ENCODE measurements at places on chromosomes 2 and 18.

DNA sequence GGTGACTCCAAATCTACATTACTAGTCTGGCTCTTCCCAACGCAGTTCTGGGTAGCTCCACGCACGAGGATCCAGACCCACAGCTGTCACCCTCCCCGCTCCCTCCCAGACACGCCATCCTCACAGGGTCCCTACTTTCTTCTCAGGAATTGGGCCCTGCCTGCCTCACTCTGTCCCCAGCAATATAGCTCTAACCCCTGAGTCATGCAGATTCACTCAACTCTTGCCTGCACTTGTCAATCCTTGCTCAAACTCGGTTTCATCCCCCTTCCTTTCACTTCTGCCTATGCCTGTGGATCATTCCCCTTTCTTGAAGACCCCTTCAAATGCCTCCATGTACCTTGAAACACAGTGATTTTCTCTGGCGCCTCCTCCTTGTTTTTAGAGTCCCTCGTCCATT is 5.0 kb downstream of the ST8SIA5 start:
- no peak for DNase-seq

DNA sequence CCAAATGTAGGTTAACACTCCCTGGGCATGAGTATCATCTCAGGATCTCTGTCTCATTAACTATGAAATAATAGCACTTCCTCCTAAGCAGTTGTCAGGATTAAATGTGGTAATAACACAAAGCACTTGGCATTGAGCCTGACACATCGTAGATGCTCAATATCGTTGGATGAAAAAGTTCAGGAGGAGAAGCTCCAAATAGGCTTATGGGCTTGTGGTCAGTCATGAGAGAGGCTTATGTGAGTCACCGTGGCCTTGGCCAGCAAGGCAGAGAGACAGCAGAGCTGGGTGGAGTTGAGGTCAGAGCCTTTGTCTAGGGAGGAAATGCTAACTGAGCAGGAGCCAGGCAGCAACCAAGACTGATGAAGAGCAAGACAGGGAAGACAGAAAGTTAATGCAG is 68.3 kb upstream of the PPM1B start:
- peak; percentile 26 for DNase-seq

GRCh38 chr2:196801674-196802261 is 2.3 kb upstream of the GTF3C3 start:
- DNase-seq = no peak

GRCh38 chr2:101038455-101039255 is 36.6 kb downstream of the RPL31 start:
- DNase-seq = peak; percentile 3

DNA sequence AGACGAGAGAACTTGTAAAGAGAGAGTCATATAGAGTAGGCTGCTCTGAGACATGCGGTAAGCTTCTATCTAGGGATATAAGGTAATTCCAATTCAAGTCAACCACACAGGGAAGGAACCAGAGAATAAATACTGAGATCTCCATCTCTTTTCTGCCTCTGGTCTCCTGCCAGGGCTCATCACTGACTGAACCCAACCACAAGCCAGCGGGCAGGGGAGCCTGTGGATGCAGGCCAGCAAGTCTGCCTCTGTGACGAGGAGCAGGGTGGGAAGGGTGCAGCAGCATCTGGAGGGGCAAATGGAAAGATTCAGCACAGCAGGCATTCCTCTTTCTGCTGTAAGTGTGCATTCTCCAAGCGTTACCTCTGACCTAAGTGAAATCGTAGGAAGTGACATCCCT is 82.2 kb downstream of the ICOS start:
- DNase-seq = no peak

DNA sequence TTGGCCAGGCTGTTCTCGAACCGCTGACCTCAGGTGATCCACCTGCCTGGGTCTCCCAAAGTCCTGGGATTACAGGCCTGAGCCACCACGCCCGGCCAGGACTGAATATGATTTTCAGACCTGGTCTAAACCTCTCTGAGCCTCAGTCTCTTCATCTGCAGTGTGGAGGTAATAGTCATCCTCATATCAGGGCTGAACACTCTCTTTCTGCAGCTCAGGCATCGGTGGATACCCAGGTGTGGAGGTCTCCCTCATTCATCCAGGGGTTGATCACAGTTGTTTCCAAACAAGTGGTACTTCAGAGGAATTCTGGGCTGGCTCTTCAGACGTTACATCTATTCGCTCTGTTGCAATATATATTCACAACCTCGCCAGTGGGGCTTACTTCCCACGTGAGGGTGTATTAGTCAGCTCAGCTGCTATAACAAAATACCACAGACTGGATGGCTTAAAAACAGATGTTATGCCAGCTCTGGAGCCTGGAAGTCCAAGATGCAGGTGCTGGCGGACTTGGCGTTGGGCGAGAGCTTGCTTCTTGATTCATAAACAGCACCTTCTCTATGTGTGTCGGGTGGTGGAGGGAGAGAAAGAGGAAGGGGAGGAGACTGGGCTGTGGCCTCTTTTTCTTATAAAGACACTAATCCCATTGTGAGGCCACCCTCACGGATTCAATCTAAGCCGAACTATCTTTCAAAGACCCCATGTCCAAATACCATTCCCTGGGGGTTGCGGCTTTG is 2.9 kb upstream of the MBP start:
- DNase-seq = no peak

- no peak for DNase-seq
These were observed 32.6 kb downstream of the MYL12B start for GRCh38 chr18:3294435-3295080.

GRCh38 chr18:12377556-12378197 is 650 bp upstream of the AFG3L2 start:
- no peak for DNase-seq

DNA sequence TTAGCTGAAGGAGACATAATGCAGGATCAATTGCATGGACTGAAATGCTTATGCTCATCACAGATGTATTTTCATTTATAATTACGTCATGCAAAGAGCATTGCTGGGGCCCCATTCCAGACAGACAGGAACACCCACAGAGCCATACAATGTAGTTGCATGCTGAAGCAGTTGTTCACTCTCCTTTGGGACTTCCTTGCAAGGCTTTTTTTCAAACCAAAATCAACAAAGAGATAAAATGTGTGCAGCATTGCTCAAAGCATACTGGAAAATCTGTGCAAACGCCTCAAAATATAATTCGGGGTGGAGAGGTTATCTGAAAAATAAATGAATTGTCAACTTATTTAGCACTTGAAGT is 463.2 kb downstream of the CDH2 start:
- DNase-seq = no peak

DNA sequence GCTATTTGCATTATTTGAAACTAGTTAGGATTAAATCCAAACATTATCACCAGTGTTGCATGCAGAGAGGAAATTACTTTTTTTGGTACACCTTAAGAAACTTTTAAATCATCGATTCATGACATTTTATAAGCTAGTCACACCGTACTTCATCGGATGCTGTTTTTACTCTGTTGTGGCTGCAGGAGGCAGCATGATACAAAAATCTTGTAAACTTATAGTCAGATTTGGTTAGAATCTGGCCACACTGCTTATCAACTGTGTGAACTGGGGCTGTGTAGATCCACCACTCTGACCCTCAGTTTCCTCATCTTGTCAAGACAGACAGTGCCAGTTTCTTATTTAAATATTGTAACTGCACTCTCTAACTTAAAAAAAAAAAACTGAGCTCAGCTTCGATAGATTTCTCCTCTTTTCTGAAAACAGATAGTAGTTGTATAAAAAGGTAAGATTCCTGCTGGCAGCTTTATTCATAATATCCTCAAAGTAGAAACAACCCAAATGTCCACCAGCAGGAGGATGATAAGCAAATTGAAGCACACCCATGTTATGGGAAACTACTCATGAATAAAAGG is 77.8 kb downstream of the RAPGEF4 start:
- DNase-seq = no peak

- no peak for DNase-seq
These were observed 98.8 kb upstream of the KLHL29 start for GRCh38 chr2:23286031-23286757.

DNA sequence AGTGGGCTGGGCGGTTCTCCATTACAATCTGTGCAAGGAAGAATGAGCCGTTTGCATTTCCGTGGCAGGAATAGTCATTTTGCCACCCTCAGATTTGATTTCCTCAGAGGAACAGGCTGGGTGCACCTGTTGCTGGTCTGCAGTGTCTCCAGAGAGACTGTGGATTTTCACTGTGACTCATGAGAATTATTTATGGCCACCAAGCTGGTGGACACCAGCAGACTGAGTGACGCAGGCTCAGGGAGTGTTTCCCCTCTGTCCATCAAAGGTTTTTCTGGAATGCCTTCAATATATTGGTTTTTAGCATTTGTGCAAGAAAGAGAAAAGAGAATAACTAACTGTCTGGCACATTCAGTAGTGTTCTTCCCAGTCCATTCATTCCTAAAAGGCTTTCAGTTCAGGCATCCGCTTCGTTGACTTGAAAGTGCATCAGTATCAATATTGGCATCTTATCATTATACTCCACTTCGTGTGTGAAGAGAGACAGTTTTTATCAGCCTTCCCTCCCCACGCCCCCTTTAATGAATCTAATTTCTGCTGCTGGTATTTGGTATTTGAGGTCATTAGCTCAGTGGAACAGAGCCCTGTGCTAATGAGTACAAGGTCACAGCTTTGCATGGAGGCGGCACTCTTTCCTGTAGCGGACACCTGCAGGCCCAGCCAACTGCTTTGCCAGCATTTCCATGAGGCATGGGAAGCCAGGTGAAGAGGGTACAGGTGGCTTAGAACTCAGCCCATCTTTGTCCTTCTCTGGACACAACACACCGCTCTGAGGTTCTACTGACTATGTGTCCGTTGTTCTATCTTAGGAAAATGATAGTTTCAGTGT is 39.9 kb downstream of the PRKCE start:
- DNase-seq = no peak

DNA sequence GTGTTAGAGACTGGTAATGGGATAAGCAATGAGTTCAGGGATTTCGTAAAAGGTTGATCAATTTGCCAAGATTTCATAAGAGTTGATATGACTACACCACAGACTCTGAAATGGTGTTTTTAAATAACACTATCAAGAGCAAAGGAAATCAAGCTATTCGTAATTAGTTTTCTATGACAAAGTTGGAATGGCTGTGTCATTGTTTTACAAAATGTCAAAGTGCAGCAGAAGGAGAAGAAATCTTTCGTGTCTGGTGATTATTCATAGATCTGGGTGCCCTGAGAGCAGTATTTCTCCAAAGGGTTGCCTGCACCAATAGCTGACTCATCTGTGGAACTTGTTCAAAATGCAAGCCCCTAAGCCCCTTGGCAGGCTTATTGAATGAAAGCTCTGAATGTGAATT is 70.1 kb downstream of the NABP1 start:
- peak; percentile 20 for DNase-seq
